ENCODE measurements at places on chromosomes 5 and 9.

- no peak for DNase-seq
Observed at GRCh38 chr9:15873573-15874177, 320.8 kb downstream of the CCDC171 start.

- DNase-seq: no peak
Observed at GRCh38 chr5:128466554-128466953, 71.5 kb downstream of the FBN2 start.

GRCh38 chr5:113031104-113031503 lies 54.5 kb downstream of the DCP2 start:
- DNase-seq: no peak

- DNase-seq: no peak
Observed at GRCh38 chr5:139385061-139386049, 2.3 kb upstream of the SLC23A1 start.

DNA sequence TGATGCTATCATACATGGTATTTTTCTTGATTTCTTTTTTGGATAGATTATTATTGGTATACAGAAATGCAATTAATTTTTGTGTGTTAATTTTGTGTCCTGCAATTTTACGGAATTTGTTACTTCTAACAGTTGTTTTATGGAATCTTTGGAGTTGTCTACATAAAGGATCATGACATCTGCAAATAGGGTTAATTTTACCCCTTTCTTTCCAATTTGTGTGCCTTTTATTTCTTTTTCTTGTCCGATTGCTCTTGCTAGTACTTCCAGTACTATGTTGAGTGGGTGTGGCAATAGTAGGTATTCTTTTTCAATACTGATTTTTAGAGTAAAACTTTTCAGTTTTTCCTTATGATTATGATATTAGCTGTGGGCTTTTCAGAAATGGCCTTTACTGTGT lies 111.5 kb downstream of the MACROH2A1 start:
- DNase-seq: no peak

DNA sequence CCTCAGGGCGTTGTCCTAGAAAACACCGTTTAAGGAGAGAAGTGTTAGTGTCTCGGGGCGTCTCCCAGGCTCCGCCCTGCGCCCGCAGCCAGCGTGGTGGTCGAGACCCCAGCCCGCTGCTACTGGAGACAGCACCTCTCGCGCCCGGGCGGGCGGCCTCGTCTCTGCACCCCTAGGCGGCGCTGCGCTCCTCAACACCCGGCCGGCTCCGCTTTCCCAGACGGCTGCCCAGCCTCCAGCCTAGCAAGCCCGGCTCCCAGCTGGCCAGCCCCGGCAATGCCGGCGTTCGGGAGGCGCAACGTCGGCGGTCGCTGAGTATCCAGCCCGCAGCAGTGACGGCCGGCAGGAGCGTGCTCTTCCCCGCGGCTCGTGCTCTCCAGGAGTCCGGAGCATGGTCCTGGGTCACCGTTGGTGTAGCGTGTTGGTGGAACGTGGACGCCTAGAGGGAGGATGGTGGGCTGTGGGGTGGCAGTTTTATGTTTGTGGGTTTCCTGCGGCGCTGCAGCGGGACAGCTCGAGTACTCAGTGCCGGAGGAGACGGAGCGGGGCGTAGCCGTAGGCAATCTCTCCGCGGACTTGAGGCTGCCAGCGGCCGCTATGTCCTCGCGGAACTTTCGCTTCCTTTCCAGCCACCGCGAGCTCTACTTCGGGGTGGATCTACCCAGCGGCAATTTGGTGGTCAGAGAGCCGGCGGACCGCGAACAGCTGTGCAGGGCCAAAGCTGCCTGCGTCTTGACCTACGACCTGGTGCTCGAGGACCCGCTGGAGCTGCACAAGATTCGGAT lies 536 bp downstream of the PCDHAC1 start:
- peak; percentile 98 for DNase-seq

DNA sequence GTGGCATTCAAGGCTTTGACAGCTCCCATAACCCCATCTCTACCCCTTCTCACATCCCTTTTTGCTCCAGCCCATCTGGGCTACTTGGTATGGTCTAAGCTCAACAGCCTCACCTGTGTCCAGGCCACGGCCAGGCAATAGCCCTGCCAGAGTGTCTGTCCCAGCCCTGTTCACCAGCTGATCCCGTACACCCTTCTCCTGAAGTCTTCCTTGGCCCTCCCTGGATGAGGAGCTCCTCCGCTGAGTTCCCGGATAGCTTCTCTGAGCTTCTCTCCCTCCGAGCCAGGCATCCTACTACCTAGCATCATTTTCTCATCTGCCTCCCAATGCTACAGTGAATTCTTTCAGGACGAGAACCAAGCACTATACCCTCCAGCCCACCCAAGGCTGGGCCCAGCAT lies 208.2 kb downstream of the DAB2IP start:
- no peak for DNase-seq

DNA sequence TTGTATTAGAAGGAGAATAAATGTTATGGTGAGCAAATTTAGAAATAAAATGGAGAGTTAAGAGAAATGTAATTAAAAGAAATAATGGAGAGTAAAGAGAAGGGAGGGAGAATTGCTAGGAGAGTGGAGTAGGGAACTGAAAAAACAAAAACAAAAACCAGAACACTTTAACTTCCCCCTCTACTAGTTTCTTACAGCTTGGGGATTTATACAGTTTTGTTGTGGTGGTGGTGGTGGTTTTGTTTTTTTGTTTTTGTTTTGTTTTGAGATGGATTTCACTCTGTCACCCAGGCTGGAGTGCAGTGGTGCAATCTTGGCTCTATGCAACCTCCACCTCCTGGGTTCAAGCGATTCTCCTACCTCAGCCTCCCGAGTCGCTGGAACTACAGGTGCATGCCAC lies 322.4 kb downstream of the TMEM167A start:
- DNase-seq: no peak

GRCh38 chr5:131373265-131373664 lies 109.4 kb downstream of the CDC42SE2 start:
- DNase-seq: no peak

- no peak for DNase-seq
Observed at GRCh38 chr5:25006734-25007133, 362.0 kb upstream of the CDH10 start.

- DNase-seq: peak; percentile 14
Observed at GRCh38 chr9:130450344-130451003, 5.7 kb downstream of the ASS1 start.

DNA sequence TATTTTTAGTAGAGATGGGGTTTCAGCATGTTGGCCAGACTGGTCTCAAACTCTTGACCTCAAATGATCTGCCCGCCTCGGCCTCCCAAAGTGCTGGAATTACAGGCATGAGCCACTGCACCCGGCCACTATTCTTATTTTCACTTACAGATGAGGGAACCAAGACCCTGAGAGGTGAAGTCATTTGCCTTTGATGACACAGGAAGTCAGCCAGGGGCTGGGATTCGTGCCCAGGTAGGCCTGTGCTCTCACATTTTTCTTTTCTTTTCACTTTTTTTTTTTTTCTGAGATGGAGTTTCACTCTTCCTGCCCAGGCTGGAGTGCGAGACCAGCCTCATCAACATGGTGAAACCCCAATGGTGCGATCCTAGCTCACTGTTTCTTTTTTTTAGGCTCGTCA lies 22.2 kb downstream of the ENG start:
- DNase-seq: no peak

DNA sequence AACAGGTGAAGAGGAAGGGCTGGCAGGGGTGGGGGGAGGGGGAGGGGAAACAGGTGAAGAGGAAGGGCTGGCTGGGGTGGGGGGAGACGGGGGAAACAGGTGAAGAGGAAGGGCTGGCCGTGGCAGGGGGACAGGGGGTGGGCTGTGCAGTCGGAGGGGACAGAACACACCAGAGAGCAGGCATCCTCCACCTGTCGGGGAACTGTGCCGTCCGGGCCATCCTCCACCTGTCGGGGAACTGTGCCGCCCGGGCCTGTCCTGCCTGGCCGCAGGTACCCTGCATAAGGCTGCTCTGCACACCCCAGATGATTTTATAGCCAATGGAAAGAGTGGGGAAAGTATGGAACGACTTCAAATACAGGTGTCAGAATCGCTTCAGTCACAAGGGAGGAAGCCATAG lies 32.5 kb upstream of the PPP1R26 start:
- no peak for DNase-seq

GRCh38 chr5:10387690-10388089 lies 34.2 kb downstream of the MARCHF6 start:
- DNase-seq: no peak

- DNase-seq: peak; percentile 86
Observed at GRCh38 chr9:127568971-127569885, 42.8 kb upstream of the STXBP1 start.

GRCh38 chr5:89989776-89990175 lies 419.8 kb downstream of the CETN3 start:
- no peak for DNase-seq

GRCh38 chr5:144003636-144004035 lies 166.8 kb downstream of the YIPF5 start:
- DNase-seq: no peak

DNA sequence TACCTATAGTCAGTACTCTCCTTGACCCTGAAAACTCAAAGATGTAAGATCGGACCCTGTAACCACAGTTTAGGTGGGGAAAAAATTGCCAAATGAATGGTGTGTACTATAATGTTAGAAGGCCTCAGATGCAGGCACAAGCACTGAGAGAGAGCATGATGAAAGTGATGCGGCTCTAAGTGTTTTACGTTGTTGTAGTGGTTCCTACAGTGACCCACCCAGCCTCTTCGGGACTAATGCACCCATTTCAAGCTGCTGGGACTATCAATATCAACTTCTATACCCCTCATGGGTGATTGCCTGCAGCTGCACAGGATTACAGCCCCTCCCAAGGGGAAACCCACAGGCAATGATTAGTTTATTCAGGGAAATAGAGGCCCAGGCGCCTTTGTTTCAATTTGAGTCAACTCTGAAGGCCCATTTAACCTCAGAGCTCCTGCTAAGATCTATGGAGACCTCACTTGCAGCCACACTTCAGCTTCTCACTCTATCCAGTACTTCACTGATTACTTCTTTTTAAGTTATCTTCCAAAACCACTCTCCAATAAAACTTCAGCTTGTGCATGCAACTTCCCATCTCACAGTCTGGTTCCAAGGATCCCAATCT lies 340.7 kb downstream of the NR2F1-AS1 start:
- DNase-seq: no peak

- no peak for DNase-seq
Observed at GRCh38 chr5:56535347-56535746, 280.0 kb upstream of the MAP3K1 start.

Measured in glutamatergic neuron (in vitro differentiated cells).